ENCODE measurements at places on chromosomes 5 and 9.

DNA sequence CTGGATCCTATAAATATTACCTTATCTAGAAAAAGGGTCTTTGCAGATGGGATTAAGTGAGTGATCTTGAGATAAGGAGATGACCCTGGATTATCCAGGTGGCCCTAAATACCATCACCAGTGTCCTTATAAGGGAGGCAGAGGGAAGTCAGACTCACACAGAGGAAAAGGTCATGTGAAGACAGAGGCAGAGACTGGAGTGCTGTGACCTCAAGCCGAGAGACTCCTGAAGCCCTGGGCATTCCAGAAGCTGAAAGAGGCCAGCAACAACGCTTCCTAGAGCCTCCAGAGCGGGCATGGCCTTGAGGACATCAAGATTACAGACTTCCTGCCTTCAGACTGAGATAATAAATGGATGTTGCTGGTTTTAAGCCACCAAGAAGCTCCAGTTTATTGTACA lies 118.8 kb downstream of the ATPSCKMT start:
- DNase-seq, result no peak

GRCh38 chr5:161391016-161391415 lies 155.5 kb downstream of the GABRB2 start:
- DNase-seq, result no peak

- no peak for DNase-seq
Observed at GRCh38 chr9:91451431-91452270, 28.0 kb upstream of the NFIL3 start.

DNA sequence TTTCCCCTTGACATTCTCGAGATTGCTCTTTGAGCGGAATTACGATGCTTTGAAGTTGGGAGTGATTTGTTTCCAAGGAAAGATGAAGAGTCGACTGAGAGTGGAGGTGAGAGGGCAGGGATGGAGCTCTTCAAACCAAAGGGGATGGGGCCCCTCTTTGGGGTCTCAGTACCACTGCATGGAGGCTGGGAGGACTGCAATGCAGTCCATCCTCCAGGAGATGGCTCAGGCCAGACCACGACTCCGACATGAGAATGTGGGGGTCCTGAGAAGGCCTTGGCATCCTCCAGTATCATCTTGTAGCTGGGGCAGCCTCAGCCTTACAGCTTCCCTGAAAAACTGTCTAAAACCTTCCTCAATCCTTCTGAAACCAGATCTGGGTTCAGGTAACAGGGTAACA lies 51.1 kb upstream of the CDKN2AIPNL start:
- DNase-seq, result no peak

DNA sequence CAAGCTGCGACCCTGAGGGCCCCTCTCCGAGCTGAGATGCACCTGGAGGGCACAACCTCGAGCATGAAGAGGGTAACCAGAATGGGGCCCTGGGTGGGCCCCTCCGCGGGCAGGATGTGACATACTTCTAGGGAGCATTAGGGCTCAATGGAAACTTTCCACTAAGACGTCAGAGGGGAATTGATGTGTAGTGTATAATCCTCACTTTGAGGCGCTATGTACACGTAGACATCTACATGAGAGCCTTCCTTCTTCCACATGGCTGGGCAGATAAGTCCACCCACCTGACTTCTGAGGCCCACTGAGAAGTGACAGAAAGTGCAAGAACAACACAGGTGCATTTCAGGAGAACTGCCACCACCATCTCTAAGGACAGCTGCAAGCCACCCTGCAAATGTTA lies 61.0 kb downstream of the DAP start:
- DNase-seq, result no peak

DNA sequence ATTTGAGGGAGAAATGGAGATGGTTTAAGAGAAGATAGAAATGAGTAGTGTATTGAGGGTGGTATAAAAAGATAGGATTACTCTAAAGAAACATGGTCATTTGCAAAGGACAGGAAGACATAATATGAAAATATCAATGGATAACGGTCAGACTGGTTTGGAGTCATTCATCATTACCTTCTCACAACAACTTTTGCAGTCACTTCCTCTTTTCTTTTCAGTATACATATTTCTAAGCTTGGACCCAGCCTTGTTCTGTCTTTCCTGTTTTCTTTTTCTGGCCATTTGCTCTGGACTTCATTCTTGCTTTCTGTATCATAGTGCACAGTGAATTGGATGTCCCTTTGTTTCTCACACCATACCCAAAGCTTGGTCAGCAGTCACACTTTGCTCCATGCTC lies 966.5 kb upstream of the TYRP1 start:
- no peak for DNase-seq

- DNase-seq, result no peak
Observed at GRCh38 chr9:117622347-117622746, 81.9 kb upstream of the TLR4 start.

GRCh38 chr5:36529142-36529541 lies 77.3 kb upstream of the SLC1A3 start:
- no peak for DNase-seq

DNA sequence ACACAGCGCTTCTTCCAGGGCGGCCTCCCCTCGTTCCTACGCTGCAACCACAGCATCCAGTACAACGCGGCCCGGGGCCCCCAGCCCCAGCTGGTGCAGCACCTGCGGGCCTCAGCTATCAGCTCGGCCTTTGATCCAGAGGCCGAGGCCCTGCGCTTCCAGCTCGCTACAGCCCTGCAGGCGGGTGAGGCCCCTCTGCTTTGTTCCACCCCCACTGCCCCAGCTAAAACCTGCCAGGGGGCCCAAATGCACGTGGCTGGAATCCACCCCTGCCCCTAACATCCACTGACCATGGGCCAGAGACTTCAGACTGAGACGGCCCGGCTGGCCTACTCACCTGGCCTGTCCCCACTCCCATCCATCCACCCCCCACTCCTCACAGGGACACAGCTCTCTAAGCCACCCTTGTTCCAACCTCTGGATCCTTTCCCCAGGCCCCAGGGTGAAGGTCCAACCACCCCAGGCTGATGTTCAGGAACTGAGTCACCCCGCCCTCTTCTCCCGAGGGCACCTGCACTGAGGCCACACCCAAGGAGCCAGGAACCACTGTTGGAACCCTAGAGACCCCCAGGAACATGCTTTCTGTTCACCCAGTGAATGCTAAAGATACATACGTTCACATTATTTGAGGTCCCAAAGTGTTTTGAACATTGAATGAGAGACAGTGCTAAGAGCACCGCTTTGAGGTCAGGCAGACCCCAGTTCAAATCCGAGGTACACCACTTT lies 18.9 kb upstream of the ASS1 start:
- DNase-seq, result no peak

DNA sequence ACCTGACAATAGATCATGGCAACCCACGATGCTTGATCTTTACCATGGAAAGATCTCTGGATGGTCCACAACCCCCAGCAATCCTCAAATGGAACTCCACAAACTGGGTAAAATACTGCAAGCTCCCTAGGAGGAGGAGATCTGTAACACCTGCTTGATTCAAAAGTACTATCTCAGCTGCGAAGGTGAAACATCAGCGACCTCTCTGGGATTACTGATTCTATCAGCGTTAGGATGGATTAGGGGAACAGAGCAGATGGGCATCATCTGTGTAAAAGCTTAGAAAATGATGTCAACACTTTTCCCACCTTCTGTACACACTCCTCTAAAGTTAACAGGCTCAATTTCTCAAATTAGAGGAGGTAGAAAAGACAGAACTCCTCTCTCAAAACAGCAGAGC lies 31.5 kb upstream of the TRPC7 start:
- DNase-seq, result no peak

GRCh38 chr9:74147906-74148305 lies 349.2 kb upstream of the RORB start:
- no peak for DNase-seq

GRCh38 chr5:94017579-94017978 lies 276.2 kb upstream of the POU5F2 start:
- DNase-seq, result no peak

DNA sequence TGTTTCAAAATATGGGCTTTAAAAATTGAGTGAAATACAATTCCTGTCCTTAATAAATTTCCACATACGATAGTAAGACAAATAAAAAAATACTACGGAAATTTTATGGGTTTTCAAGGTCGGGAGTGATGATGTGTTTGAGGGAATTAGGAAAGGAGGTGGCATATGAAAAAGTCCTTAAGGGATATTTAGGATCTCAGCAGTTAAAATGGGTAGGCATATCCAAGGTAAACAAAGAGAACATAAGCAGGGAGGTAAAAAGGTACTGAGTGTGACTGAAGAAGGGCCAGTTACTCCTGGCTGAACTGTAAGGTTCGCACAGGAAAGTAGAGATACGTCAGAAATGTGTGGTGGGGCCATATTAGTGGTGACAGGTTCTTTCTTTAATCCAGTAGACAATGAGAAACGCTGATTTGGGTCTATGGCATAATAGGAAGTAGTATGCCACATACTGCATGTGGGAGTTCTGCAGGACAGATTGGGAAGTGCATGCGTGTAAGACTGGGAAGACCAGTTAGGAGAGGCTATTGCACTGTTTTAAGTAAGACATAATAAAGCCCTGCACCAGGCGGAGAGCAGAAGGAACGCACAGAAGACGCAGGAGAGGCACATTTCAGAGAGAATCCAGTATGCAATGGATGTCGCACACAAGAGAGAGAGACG lies 937 bp upstream of the HMGCR start:
- DNase-seq, result no peak

- no peak for DNase-seq
Observed at GRCh38 chr5:144065786-144066185, 104.7 kb downstream of the YIPF5 start.

DNA sequence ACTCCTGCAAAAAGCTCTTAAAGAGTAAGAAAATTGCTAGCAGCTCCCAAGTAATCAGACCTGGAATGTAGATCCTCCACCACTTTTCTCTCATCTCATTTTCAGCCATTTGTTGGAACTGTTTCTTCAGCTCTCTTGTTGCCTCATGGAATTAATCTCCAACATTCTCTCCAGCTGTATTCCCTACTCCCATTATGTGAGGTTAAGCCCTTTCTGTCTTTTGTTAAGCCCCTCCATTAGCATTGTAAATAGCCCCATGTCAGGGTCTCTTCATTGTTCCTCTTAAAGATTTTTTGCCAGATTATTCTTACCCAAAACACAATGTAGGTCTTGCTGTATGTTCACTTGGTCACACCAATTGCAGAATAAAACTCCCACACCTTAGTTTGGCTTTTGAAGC lies 119.8 kb downstream of the PLPPR1 start:
- DNase-seq, result no peak

GRCh38 chr5:23007236-23007635 lies 154.1 kb upstream of the CDH12 start:
- no peak for DNase-seq

DNA sequence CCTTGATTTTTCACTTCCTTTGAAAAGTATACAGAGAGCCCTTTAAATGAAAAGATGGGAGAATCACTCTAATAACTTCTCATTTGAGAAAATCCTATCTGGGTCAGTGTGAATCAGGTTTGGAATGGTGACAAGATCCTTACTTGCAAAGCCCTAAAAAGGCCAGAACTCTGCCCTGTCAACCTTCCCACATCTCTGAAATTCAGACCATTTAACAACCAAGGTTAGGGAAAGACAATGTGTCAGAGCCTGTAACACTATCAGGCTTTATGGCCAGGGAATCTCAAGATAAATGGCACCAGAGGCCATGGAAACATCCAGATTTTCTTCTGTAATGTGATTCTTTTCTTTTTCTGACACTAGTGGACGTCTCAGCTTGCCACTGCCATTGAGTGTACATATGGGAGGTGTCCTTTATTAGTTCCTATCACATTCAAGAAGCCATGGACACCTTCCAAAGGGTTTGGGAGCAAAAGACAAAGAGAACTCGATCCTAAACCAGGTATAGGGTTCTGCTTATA lies 165.7 kb upstream of the GPR151 start:
- no peak for DNase-seq

- no peak for DNase-seq
Observed at GRCh38 chr5:54442271-54442670, 13.2 kb upstream of the HSPB3 start.

GRCh38 chr5:81422671-81423070 lies 28.7 kb upstream of the ACOT12 start:
- DNase-seq, result no peak

DNA sequence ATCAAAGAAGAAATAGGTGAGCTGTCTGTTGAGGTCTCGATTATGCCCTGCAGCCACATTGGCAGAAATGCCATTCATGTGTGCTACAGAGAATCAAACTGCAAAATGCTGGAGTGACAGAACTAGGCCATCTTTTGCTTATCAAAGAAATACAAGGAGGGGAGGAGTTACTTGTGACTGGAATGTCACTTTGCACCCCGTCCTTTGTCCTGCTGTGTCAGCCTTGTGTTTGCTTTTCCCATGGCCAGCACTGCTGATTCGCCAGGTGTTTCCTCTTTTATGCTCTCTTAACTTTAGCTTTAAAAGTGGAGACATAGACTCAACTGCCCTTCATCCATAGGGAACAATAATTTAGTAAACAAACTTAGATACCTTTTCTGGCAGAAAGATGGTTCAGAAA lies 54.3 kb downstream of the SLC46A2 start:
- no peak for DNase-seq

- DNase-seq, result no peak
Observed at GRCh38 chr5:67347821-67348220, 151.2 kb upstream of the CD180 start.

- DNase-seq, result no peak
Observed at GRCh38 chr9:89382026-89382986, 64.0 kb downstream of the SECISBP2 start.

- DNase-seq, result no peak
Observed at GRCh38 chr5:11903121-11903613, 1.1 kb downstream of the CTNND2 start.

GRCh38 chr9:106590759-106591505 lies 272.0 kb upstream of the ZNF462 start:
- no peak for DNase-seq

- DNase-seq, result no peak
Observed at GRCh38 chr5:125196481-125197111, 450.2 kb upstream of the ZNF608 start.

DNA sequence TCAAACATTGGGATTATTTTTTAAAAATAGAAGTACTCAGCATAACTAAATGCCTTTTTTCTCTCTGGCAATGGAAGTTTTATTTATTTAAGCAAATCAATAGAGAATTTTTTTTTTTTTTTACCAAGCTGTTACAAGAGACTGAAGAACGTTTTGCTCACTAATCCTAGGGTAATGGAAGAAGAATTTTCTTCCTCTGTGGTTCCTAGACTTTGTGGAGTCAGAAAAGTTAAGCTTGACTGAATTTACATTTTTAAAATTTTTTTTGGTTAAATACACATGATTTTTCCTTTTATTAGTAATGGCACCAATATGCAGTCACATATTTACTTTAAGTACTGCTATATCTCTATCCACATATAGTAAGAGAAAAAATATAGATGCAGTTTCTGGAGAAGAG lies 189.8 kb downstream of the PCSK1 start:
- no peak for DNase-seq

DNA sequence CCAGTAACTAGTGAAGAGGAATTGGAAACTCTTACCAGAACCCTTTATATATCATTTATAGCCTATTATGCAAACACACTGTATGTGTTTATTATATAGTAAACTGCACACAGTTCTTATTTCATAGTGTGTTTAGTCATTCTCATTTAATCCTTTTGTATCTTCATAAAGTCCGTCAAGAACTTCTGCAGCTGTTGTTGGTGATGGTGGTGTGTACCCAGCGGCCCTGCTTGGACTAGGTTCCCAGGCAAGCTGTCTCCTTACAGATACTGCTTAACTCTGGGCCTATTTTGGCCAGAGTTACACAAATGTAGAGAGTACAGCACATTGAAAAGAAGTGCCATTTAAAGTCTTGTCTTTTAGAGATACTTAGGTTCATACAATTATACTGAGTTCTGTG lies 231.9 kb downstream of the NDUFS4 start:
- no peak for DNase-seq

- DNase-seq, result no peak
Observed at GRCh38 chr5:168364750-168365550, 73.5 kb downstream of the WWC1 start.

GRCh38 chr5:15376803-15377202 lies 123.2 kb upstream of the FBXL7 start:
- DNase-seq, result no peak
